Muscle of arm (tissue), 14 donors: ENCODE measurements at places on chromosomes 3 and 15.

DNA sequence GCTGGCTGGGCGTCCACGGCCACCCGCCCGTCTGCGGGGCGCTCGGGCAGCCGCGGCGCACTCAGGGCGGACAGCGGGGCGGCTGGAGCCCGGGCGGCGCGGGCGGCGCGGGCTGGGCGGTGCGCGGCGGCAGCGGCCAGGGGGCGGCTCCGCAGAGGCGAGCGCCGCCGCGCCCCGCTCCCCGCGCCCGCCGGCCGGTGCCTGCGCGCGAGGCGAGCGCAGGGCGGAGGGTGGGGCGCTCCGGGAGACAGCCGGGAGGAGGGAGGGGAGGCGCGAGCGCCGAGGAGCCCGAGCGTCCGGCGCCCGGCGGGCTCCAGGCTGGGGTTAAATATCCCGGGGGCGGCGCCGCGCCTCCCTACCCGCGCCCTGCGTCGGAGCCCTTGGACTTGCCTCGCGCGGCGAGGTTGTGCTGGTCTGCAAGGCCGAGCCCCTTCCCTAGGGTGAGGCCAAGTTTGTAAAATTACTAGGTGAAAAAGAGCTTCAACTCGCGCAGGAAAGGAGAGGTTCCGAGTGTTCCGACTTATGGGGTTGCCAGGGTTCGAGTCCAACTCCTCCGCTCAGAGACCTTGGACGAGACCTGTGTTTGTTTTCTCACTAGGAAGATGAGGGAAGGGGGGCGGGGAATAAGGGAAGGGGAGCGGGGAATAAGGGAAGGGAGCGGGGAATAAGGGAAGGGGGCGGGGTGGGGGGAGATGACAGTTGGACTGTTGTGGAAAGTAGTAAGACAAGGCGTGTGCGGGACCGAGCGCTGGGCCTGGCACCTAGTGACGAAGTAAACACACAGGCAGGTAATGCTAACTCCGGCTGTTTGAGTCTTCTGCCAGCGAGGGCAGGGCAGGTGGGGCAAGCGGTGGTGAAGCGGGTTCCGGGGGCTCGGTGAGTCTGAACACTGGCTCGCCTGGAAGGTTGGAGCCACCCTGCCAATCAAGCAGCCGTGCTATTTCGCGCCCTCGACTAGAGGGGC lies at the start of gene TNFAIP8L3:
TNFAIP8L3 (minus strand) TSS at position 301 of the 964 bp plus-strand sequence. CDS start 311 bp downstream, outside the sequence.
- no peak for DNase-seq

- DNase-seq, result no peak
Measured at GRCh38 chr3:175941352-175941751, 1082.2 kb downstream of the NAALADL2 start.

GRCh38 chr3:160981217-160981938 lies 123.8 kb downstream of the B3GALNT1 start:
- DNase-seq, result no peak

DNA sequence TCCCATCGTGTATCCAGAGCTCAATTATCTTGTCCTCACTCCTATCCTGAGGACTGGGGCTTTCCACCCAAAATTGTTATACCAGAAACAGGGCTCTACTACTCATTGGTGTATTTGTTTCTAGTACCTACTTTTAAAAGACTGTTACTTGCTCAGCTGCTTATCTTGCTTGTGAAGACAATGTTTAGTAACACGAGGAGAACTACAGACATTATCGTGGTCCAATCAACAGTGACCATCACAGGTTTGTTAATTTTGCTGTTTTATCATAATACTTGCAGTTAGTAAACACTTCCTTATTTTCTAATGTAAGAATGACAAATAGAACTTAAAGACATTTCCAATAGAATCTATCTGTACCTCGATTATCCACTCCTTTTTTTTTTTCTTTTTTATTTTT lies 13.5 kb downstream of the LRCH3 start:
- DNase-seq, result no peak

GRCh38 chr3:51471775-51472652 lies 27.8 kb downstream of the DCAF1 start:
- no peak for DNase-seq

- DNase-seq, result no peak
Measured at GRCh38 chr15:85389772-85390171, 9.4 kb downstream of the AKAP13 start.

- no peak for DNase-seq
Measured at GRCh38 chr3:176651622-176652021, 545.7 kb downstream of the TBL1XR1 start.

DNA sequence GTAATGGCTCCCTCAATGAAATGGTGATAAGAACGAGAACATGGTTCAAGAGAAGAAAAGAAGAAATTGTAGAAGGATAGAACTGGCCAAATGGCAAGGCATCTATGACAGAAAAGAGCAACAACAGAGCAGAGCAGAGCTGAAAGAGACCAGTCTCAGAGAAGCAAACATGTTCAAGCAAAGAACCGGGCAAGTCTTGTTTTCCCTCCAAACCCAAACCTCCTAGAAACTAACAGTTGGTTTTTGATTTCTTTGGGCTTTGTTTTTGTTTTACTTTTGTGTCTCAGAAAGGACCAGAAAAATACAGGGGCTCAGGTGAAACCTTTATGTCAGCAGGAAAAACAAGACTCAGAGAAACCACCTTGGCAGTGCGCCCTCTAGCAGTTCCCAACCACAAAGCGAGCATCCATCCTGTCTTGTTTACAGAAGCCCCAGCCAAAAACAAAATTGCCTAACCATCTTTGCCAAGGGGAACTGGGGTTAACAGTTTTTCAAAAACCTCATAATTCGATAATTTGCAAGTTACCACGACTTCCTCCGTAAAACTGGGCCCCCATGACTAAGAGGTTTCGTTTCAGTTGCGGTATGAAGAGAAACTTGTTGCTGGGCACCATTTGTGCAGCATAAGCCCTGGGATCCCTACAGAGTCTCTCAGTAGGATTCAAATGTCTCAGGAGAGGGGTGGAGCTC lies 159.2 kb upstream of the SLC24A5 start:
- DNase-seq, result no peak

GRCh38 chr3:79326642-79327041 lies 441.2 kb downstream of the ROBO1 start:
- no peak for DNase-seq

GRCh38 chr3:135779024-135779423 lies 186.5 kb upstream of the PPP2R3A start:
- DNase-seq, result no peak

GRCh38 chr3:165642761-165643420 lies 194.3 kb downstream of the BCHE start:
- peak; percentile 79 for DNase-seq

DNA sequence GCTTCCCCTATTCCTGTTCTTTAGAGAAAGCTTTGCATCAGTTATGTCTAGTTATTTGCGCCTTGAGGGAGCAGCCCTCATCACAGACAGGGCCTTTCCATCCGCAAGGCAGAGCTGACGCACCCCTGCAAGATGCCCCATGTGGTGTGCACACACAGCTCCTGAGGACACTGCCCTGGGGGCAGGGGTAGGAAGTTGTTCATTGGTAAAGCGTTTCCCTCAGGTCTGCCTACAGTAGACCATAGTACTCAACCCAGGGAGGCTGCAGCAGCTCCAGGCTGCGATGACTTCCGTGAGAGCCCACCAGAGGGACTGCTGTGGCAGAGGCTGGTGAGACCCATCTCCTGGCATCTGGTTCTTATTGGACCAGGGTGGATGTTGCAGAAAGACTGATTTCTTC lies 55.1 kb upstream of the PLXNA1 start:
- DNase-seq, result no peak

- DNase-seq, result no peak
Measured at GRCh38 chr3:4939276-4939675, 40.0 kb upstream of the BHLHE40 start.

DNA sequence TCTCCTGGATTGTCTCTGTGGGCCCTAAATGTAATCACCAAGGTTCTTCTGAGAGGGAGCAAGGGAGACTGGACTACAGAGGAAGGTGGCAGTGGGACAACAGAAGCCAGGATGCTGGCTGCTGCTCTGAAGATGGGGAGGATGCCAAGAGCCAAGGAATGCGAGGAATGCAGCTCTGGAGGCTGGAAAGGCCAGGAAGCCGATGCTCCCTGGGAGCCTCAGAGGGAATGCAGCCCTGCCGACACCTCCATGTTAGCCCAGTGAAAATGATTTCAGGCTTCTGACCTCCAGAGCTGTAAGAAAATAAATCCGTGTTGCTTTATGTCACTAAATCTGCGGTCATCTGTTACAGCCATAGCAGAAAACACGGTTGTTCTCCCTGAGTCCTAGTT lies 44.1 kb downstream of the UMPS start:
- no peak for DNase-seq

- no peak for DNase-seq
Measured at GRCh38 chr3:114101101-114101500, 44.6 kb downstream of the QTRT2 start.

- DNase-seq, result no peak
Measured at GRCh38 chr15:88621789-88622604, 857 bp downstream of the AEN start.

DNA sequence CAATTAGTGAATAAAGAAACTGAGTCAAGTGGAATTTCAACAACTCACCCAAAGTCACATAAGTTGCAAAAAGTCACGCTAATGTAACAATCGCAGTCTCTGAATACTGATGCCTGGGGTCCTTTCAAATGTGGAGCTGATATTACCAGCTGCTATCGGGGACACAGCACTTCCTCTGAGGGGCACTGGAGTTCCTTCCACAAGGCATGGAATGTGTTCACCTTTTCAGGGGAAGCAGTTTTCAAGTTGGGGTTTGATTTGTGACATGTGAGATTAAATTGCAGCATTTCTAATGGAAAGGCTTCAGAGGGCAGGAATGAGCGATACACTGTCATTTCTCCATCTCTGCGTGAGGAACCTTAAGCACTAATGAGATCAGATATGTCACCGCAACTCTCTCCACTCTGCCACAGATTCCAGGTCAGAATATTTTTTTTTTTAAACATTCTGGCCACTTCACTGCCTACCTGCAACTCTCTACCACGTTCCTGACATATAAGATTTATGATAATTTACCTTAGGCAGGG lies 807.2 kb upstream of the CFAP20DC start:
- DNase-seq, result no peak

DNA sequence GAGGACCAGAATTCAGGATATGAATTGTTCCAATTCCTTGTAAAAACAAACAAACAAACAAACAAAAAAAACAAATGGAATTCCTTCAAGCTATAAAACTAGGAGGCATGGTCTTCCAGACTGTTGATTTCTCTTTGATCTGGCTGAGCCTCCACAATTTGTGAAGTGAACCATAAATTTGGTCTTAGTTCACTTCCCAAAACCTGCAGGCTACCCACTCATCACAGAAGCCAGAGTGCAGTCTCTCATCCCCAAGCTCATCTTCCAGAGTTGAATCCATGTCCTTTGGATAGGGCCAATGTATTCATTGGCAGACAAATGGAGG lies 203.9 kb downstream of the DTWD1 start:
- no peak for DNase-seq

DNA sequence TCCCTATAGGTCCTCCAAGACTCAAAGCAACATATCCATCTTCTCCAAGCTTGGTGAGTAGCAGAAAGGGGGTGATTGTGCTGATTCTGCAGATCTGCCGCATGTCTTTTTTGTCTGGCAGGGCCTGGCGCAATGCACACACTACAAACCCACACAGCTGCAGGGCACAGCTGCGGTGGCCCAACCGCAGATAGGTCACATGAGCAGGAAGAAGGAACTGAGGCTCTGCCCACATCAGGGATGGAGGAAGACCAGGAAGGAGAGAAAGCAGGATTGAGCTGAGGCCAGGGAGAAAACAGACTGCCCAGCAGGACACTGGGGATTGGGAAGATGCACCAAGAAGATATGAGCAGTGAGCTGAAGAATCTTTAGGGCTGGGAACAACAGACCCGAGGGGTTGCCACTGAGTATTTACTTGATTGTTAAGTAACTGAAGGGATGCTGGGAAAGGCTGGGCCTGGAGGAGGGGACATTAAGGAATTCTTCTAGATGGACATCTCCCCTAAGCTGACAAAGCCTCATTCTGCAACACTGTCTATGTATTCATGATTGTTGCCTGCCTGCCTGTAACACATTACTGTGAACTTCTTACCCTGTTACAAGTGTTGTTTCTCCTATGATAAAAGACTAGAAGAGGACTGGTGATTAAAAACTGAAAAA lies 126.7 kb downstream of the MYLK start:
- DNase-seq, result peak; percentile 54

- DNase-seq, result no peak
Measured at GRCh38 chr15:68814596-68814995, 6.1 kb downstream of the ANP32A start.

DNA sequence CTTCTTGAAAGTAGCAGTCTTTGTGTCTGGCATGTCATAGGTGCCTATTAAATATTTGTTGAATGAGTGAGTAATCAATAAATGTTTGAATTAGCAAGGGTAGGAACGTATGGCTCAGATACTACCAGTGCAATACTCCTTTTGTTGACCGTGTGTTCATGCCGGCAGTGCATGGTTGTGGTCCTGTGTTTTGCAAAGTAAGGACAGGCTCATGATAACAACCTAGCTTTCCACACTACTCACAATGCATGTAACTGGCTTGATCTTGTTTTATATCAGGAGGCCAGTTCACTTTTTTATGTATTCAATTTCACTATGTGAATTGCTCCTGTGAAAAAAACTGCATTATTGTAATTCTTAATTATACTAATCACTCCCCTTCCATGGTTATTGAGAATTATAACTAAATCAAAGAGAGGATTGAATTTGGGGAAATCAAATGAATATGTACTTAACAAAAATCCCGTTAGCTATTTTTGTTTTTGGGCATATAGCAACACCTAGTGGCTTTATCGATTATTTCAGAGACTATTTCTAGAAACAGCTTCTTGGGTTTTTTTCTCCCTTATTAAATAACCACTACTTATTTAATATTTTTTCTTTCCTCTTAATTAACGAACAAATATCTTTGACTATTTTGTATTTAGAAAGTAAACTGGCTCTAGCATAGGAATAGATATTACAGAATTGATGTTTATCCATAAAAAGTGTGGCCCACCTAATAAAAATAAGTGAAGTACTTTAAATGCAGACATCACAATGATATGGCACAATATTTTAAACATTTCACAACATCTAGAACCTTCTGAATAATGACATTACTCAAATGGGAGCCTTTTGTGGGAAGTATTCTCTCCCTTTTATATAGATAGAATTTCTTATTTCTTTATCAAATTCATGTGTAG lies 218.5 kb downstream of the BBX start:
- peak; percentile 23 for DNase-seq

GRCh38 chr3:189737071-189737470 lies 105.9 kb downstream of the TP63 start:
- no peak for DNase-seq

- DNase-seq, result no peak
Measured at GRCh38 chr15:60184579-60184978, 180.5 kb downstream of the FOXB1 start.

GRCh38 chr3:94118390-94118789 lies 55.5 kb downstream of the NSUN3 start:
- no peak for DNase-seq

- DNase-seq, result no peak
Measured at GRCh38 chr3:102715030-102715697, 280.3 kb downstream of the ZPLD1 start.

DNA sequence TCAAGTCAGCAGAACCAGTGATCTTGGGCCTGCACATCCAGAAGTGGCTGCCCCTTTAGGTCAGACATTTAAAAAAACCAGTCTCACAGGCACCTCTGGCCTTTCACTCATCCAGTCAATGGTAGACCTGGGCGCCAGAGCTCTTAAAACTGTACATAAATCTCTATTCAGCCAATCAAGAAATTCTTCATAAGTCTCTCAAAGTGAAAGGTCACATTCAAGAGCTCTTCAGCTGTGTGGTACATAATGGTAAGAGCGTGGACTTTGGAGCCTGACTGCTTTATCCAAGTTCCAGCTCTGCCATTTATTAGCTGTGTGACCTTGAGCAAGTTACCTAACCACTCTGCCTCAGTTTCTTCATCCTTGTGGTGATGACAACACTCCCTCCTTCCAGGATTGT lies 22.3 kb upstream of the MORF4L1 start:
- no peak for DNase-seq
